ENCODE measurements at places on chromosomes 16 and 17.
A peak's percentile ranks its signal among the peaks of the same experiment; 100 is the strongest.

DNA sequence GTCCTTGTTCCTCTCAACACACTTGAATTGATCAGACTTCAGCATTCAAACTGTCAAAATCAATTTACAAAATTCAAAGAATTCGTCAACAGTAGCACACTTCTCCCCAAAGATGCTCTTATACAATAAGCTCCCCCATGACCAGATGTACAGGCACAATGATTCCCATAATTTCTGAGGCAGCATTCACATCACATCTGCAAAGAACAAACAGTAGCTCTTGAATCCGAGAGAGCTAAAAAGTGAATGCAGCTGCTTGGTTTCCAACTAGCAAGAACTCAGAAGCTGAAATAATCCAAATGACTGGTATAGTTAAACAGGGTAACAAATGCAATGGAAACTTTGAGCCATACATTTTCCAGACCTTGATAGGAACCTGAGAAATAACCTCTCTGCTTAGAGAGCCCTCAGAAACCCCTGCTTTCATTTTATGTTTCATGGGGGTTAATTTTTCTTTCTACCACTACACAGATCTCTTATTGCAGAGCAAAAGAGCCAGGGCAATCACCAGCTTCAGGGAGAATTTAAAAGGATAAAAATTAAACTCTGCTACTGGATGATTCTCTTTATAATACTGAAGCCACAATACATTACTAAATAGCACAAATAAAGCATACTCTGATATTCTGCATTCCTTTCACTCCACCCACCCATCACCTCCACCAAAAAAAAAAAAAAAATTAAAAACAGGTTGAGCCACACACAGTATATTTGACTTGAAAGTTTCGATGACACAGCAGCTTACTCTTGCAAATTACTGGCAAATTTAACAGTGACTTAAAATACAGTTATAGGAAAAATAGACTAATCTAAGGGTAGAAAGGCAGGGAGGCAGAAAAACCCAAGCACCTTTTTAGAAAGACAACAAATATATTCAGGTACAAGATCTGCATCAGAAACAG, 23.1 kb upstream of the TMEM97 start:
- no peak for DNase-seq

DNA sequence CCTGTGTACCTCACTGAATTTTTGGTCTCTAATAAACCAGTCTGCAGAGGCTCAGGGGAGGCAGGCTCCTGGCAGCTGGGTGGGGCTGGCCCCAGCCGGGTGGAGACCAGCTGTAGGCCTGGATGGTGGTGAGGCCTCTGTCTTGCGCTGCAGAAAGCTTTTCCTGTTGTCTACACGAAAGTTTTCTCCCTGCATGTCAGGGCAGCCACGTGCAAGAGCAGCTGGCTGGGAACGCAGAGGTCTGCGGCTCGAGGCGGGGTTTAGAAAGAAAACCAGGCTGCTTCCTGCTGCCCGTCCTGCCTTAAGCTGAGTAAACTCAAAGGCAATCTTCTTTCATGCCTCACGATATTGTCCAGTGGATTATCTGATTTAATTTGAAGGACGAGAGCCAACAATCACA, 2.4 kb downstream of the SERPINF1 start:
- DNase-seq: peak; percentile 75

- DNase-seq: no peak
Observed at GRCh38 chr16:77402672-77403071, 32.2 kb downstream of the ADAMTS18 start.

- no peak for DNase-seq
Observed at GRCh38 chr16:58515871-58516767, 802 bp downstream of the SETD6 start.

DNA sequence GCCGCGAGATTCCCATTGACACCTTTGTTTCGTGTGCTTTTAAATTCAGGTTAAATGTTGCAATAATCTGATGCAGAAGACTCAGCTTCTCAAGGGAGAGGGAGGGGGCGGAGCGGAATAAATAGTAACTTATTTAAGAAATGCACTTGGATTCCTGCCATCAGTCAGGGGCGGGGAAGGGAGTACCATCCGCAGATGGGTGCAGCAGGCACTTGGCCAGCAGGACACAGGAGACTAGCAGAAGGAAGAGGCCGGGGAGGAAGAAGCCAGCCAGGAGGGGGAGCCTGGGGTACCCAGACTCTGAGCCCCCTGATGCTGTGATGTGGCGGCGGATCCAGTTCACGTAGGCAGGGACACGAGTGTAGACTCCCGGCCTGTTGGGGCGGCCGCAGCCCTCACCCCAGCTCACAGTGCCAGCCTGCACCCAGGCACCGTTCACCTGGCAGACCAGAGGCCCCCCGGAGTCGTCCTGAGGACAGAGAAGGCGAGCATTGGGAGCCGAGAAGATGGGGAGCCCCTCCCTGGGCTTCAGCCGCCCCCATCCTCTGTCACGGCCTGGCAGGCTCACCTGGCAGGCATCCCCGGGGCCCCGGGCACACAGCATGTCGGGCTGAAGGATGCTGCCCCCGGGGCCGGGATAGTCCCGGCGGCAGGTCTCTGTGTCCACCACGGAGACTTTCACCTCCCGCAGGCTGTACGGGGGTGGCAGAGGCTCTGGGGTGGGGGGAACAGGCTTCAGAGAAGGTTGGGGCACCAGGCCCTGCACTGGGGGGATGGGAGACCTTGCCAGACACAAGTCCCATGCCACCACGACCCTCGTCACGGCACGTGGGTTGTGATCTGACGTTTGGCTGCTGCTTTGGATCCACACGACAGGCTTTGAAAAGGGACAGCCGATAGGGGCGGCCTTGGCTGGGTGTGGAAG, 3.2 kb downstream of the TPSG1 start:
- DNase-seq: no peak

GRCh38 chr16:66904846-66905632, 13.6 kb downstream of the CDH16 start:
- DNase-seq: no peak

- no peak for DNase-seq
Observed at GRCh38 chr17:16988749-16989229, 16.9 kb upstream of the TNFRSF13B start.

GRCh38 chr17:19719355-19720209, 3.2 kb upstream of the SLC47A2 start:
- DNase-seq: no peak

GRCh38 chr16:31305219-31305618, 45.4 kb downstream of the ITGAM start:
- no peak for DNase-seq

GRCh38 chr17:77465358-77466041, 324.7 kb downstream of the SEC14L1 start:
- DNase-seq: peak; percentile 48

GRCh38 chr17:66415366-66416206, 113.2 kb downstream of the PRKCA start:
- DNase-seq: no peak

- peak; percentile 18 for DNase-seq
Observed at GRCh38 chr16:4081521-4082021, 34.7 kb downstream of the ADCY9 start.

- DNase-seq: peak; percentile 21
Observed at GRCh38 chr17:73625006-73625405, 19.2 kb downstream of the SDK2 start.

DNA sequence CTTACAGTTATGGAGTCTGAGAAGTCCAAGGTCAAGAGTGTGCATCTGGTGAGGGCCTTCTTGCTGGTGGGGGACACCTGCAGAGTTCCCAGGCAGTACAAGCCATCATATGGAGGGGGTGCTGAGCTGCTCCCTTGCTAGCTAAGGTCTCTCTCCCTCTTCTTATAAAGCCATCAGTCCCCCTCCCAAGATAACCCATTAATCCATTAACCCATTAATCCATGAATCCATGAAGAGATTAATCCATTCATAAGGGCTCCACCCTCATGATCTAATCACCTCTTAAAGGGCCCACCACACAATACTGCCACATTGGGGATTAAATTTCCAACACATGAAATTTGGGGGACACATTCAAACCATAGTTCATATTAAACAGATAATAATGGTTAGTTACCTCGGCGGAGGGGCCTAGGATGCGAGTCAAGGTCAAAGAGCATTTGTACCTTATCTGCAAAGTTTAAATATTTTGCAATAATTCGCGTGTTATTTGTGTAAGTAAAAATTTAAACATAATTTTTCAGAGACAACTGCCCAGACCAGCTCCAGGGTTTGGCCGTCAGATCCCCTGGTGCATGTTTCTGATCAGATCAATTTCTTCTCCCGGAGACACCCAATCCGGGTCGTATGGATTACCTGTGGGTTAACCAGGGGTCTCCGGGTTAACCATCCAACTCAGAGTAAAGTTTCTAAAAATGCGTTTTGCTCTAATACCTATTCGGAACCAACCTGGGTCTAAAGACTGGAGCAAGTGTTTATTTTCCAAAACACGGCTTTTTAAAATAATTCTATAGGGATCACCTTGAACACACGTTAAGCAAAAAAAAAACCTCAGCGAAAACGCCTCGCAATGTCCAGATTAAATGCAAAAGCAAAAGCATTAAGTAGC, 740 bp upstream of the POLR3E start:
- peak; percentile 33 for DNase-seq

- peak; percentile 53 for DNase-seq
Observed at GRCh38 chr16:55568207-55568606, 1.7 kb downstream of the CAPNS2 start.

GRCh38 chr17:5509482-5509881, 23.1 kb downstream of the MIS12 start:
- no peak for DNase-seq

DNA sequence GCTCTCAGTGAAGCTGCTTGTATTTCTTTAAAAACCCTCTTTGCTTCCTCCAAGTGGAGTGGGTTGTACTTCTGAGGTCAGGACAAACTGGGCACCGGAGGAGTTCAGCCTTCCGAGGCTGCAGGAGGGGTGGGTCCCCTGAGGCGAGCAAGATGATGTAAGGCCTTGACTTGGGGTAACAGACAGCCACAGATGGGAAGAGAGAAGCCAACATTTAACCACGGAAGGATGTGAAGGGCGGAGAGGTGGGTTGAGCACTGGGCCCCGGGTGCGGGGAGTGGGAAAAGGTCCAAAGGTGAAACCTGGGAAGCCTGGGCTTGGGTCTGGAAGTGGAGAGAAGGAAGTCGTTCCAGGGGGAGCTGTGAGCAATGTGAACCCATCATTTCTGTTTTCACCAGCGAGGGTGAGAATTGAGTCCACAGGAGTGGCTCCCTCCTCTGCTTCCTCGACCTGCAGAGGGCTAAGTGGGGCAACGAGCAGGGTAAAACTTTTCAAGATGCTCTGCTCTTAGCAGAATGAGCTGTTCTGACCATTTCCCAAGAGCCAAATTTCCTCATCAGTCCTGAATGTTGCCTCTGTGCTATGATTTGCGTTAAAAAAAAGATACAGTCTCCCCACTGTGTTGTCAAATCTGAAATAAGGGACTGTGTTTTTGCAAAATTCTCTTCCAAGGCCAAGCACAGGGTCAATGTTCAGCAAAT, 137.7 kb upstream of the CRHR1 start:
- DNase-seq: no peak

DNA sequence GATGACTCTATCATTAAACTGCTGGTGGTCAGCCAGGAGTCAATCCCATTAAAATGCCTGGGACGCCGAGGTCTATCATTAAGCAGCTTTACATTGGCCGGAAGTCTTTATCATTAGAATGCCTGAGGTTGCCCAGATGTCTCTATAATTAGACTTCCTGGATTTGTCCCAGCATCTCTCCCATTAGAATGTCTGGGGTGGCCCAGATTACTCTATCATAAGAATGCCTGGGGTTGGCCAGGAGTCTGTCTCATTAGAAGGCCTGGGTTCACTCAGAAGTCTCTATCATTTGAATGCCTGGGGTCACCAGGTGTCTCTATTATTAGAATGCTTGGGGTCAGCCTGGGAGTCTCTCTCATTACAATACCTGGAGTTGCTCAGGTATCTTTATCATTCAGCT, 2227.2 kb downstream of the TP53TG3F start:
- no peak for DNase-seq

GRCh38 chr16:3115003-3115402, 2.6 kb downstream of the ZNF205 start:
- no peak for DNase-seq

DNA sequence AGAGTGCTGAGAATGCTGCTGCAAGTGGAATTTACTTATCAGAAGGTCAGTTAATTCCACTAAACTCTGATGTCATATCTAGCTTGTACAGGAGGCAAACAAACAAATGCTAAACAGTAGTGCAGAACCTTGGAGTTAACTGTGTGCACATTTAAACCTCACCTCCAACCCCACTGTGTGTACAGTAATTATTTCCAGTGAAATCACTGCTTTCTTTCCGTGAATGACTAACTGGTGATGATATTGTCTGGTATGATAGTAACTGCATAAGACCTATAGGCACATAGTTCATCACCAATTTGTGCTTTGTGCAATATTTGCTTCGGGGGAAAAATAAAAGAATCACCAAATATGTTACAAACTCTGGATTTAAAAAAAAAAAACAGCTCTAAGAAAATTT, 492.5 kb upstream of the HSBP1 start:
- no peak for DNase-seq

GRCh38 chr17:75637143-75637538, 3.9 kb downstream of the SMIM5 start:
- no peak for DNase-seq

DNA sequence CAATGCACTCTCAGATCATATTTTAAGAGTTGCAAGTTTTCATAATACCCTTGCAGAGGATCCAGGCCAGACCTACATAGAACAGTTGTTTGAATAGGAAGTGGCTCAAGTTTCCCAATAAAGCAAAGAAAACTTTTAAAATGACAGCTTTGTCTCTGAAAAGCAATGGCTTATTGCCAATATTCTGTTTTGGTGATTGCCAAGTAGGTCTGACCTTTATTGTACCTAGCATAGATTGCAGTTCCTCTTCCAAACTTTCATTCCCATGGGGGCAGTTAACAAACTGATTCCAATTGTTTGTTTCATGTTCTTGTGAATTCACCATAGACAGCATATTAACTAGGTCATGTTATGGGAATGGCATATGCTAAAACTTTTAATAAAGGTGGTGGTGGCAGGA, 664.6 kb upstream of the CA10 start:
- no peak for DNase-seq

DNA sequence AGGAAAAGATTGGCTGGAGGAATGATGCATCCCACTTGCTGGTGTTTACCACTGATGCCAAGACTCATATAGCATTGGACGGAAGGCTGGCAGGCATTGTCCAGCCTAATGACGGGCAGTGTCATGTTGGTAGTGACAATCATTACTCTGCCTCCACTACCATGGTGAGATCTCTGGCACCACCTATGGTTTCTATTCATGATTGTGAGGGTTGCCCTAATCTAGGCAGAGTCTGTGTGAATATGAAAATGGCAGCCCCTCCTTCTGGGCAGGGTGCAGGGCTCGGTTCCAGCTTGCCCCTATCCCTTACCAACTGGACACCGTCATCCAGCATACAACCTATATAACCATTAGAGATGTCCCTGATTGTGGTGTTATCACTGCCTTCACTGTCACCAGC, 33.4 kb downstream of the ITGB3 start:
- DNase-seq: no peak
